ENCODE measurements at places on chromosomes 5 and 9.

DNA sequence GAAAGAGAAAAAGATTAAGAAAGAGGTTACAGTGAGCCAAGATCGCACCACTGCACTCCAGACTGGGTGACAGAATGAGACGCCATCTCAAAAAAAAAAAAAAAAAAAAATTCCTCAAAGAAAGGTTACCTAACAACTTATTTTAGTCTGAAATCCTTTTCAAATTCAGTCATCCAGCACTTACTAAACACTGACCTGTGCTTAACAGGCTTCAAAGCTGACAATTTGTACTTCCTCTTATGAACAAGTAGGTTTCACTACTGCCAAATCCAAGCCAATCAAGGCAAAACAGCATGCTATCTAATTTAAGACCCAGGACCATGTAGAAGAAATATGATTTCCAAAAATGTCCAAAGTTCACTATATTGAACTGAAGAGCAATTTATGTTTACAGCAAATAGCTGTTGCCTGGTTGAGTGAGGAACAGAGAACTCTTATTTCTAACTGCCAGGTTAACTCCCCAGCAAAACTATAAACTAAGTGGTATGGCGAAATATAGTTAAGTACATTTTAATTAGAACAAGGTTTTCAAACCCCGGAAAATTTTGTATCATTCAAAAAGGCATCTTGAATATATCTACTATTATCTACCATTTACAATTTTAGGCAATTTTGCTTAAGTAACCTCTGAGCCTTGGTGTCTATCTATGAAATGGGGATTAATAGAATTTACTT, 13.4 kb downstream of the PWWP2A start:
- DNase-seq: no peak

GRCh38 chr5:51385216-51385615, 2.0 kb downstream of the ISL1 start:
- DNase-seq: no peak

DNA sequence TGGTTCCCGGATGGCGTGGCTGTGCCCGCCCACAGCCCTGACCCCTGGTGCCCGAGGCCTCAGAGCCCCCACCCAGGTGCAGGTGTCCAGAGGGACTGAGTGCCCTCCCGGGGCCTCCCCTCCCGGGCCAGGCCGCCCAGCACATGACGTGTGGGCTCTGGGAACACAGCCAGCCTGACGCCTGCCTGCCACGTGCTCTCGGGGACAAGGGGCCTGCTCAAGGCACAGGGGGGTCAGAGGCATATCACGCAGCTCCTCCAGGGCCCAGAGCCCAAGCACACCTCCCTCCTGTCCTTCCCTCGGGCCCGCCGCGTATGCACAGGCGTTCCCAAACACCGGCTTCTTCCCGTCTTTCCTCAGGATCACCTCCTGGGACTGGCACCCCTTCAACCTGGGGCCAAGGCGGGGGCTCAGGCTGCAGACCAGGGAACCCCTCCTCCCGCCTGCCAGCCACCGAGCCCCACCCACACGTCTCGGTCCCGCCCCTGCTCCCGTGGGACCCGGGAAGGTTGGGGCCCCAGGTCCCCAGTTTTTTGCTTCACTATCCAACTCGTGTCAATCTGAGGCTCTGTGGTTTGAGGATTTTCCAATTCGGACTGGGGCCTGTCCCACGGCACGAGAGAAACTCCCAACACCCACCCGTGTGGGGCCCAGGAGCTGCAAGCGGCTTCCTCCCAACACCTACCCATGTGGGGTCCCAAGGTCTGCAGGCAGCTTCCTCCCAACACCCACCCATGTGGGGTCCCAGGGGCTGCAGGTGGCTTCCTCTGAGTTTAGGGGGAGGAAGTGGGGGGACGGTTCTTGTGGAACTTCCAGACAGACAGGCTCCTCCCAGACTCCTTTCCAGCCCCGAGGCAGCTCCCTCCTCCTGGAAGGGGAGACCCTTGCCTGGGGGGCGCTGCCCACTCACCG, 1.5 kb downstream of the LCN10 start:
- DNase-seq: no peak

GRCh38 chr9:111836311-111836710, 41.6 kb upstream of the SHOC1 start:
- DNase-seq: no peak

DNA sequence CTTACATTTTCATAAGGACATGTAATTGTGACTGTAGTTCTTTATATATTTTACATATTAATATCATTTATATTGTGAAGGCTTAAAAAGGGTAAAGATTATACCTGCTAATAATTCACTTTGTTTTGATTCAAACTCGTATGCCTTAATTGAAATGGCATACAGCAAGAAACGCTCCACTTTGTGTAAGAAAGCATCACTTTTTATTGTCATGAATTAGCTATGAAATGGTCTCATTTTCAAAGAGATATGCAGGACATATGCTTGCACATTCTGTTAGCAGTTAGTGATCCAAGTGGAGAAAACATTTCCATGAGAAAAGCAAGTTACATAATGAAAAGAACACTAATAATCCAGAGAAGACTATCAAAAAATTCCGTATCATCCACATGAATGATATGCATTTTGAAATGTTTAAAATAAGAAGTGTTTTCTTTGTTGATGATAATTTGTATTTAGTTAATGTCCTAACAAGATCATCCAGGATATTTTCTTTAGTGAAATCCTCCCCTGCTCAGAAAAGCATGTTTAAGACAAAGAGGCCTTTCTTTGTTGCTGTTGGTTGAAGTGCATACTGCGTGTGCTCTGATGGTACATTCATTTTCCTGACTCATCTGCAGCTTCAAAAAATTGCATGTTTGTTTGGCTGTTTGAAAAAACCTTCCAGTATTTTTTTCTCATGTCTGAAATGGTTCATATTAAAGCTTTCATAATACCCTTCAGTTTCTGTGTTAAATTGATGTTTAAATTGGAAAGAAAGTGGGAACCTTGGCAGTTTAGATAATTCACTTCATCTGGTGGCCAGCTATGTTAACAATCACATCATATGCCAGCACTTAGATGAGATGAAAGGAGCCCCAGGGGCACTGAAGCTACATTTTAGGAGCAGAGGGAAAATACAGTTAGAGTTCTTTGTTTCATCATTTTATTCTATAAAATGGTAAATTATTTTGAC, 242.2 kb downstream of the CSNK1G3 start:
- no peak for DNase-seq

GRCh38 chr5:15320871-15321270, 179.1 kb upstream of the FBXL7 start:
- no peak for DNase-seq

DNA sequence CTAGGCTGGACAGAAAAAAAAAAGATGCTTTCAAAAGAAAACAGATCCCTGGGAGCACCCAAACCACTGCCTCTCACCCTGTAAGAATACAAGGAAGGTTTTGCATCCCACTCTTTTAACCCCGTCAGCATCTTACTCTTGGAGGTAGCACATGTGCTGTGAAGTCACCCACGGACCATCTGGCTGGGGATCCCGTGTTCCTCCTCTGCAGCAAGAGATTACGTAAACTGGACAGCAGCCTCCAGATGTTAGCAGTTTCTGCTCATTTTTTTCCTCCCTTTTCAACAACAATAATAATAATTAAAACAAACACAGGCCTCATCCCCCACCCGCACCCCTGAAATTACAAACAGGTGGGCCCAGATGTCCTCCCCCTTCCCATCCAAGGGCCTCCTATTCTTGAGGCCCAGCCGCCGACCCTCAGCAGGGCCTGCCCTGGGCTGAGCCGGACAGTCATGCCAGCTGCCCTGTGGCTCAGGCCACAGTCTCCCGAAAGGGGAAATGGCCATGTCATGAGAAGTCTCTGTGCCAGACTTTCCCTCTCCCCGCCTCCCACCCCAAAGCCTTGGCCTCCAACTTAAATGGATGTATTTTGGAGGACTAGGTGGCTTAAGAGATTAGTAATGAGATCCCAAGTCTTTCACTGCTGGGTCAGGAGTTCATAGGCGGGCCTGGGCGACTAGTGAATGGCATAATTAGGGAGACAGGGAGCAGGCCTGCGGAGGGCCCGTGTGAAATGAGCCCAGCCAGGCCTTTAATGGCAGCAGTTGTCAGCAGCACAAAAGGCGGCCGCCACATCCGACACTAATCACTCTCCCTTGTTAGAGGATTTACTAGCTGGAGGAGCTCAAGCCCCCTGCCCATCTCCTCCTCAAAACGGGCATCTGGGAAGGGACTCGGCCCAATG, 165.1 kb downstream of the PAPPA start:
- DNase-seq: no peak

DNA sequence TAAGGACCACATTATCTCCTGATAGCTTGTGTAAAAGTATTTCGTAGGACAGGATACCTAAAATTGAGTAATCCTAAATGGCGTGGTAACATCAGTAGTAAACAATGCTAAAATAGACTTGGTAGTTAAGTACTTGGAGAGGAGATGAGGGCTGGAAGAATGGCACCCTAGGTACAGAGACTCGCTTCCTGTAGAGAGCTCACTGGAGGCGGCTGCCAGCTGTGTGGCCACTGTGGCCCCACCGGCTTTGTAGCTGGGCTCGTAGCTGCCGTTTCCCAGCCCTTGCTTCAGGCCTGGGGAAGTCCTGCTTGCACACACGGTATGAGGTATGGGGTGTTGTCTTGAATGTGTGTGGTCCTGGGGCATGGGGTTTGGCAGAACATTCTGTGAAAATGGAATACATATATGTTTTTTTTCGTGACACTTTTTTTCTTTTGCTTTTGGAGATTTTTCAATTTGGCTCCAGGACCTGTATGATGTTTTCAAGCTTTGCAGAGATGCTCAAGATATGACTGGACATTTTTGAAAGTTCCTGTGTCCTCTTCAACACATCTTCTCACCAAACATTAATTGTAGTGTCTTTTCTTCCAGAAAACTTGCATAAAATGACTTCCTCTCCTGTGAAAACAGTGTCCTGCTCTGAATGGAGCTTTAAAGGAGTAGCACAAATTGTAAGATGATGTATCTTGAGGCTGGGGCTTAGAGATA, 58.0 kb downstream of the RCL1 start:
- DNase-seq: no peak

DNA sequence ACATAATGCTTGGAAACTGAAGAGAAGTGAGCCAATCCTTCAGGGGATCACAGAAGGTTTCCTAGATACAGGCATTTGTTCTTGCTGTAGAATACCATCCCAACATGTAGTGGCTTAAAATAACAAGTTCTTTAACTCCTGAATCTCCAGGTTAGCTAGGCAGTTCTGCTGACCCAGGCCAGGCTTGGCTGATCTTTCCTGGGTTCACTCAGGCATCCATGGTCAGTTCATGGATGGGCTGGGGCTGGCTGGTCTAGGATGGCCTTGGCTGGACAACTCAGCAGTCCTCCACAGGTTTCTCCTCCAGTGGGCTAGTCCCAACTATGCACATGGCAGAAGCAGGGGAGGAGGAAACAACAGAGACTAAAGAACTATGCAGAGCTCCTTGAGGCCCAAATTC, 37.4 kb upstream of the DENND1A start:
- DNase-seq: no peak

- DNase-seq: no peak
Measured at GRCh38 chr9:132996526-132996925, 18.0 kb downstream of the GFI1B start.

DNA sequence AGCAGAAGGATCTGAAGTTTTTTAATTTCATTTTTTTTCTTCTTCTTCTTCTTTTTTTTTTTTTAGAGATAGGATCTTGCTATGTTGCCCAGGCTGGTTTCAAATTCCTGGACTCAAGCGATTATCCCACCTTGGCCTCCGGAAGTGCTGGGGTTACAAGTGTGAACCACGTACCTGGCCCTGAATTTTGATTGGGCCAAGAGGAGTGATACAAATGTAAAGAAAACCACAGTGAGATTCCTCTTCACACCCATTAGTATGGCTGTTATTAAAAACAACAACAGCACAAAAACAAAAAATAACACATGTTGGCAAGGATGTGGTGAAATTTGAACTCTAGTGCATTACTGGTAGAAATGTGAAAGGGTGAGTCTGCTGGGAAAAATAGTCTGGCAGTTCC, 79.1 kb downstream of the KLF4 start:
- DNase-seq: no peak

DNA sequence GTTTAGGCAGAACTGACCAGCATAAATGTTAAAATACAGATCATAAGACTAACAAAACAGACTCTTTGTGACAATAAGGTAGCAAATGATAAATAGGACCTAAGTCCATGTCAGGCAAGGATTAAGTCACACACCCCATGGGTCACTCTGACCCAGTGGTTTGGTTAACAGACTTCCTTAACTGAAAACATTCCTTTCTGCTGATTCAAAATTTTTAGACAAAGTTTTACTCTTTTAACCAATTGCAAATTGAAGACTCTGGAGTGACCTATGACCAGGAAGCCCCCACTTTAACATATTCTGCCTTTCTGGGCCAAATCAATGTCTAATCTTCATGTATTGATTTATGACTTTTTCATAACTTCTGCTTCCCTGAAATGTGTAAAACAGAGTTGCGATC, 4.9 kb upstream of the NXNL2 start:
- no peak for DNase-seq

DNA sequence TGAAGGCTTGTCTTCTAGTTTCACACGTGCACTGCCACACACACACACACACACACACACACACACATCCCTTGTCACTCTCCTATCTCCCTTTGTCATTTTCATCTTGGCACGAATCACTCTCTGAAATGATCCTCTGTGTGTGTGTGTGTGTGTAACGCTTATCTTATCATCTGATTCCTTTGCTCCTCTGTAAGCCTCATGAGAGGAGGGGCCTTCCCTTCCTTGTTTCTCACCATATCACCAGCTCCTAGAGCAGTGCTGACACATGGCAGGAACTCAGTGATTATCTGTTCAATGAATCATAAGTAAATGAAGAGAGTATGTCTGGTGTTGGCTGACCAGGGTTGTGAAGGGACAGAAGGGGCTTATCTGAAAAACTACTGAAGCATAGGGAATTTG, 53.3 kb downstream of the PDE4D start:
- peak; percentile 76 for DNase-seq

DNA sequence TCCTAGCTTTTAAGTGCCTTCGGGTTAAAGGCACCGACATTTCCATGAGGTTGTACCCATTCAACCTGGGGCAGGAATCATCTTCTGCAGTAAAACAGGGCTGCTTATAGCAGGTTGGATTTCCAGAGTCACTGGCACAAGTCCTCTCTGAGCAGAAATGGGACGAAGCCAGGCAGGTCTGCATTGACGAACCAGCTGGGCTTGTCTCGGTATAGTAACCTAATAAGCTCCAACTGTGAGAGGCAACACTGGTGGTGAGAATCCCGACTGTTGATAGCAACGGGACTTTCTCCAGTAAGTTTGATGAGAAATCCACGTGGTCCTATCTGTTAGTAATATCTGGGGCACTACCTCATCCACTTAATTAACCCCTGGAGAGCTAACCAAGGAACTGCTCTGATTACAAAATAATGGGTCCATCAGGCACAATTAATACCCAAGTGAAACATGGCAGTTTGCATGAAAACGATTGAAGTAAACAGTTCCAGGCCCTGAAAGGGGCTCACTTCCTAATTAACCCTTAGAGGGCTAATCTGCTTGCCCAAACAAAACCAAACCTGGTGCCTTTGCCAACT, 491.0 kb upstream of the C9orf72 start:
- no peak for DNase-seq

- no peak for DNase-seq
Measured at GRCh38 chr5:92991581-92992067, 589.4 kb downstream of the NR2F1-AS1 start.

Measured in LNCaP clone FGC (cell line).